Cortex of kidney (tissue), 1 donor: ENCODE measurements at places on chromosomes 5 and 9.

GRCh38 chr5:19795218-19795617, 192.8 kb downstream of the CDH18 start:
- DNase-seq, result no peak

DNA sequence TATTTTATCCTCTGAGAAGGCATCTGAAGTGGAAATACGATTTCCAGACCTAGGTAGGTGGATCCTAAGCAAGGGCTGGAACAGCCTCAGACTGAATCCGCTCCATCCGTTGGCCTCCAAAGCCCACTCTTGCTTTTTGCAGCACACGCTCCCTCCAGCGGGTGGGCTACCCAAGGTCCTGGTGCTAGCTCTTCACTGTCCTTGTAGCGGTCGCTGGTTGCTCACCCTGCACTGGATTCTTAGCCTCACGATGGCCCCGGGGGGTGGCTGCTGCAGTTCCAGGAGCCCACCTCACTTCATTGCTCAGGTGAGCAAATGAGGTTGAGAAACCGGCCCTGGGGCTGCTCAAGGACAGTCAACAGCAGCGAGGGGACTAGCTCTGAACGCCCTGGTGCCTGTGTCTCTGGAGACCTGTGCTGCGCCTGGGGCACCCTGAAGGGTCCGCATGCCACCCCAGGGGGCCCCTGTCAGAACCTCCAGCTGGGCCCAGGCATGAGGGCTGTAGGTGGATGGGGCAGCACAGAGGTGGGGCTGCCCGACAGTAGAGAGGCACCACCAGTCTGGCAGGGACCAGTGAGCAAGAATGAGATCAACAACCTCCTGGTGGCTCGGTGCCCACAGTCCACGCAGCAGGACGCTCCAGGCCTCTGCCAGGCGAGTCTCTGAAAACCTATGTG, 4.3 kb downstream of the MGAT4B start:
- DNase-seq, result no peak

GRCh38 chr5:33969572-33970452, 14.7 kb downstream of the SLC45A2 start:
- no peak for DNase-seq

GRCh38 chr5:70440-70839, 21.5 kb upstream of the PLEKHG4B start:
- DNase-seq, result no peak

GRCh38 chr9:95927271-95928004, 51.9 kb downstream of the ERCC6L2 start:
- DNase-seq, result no peak

DNA sequence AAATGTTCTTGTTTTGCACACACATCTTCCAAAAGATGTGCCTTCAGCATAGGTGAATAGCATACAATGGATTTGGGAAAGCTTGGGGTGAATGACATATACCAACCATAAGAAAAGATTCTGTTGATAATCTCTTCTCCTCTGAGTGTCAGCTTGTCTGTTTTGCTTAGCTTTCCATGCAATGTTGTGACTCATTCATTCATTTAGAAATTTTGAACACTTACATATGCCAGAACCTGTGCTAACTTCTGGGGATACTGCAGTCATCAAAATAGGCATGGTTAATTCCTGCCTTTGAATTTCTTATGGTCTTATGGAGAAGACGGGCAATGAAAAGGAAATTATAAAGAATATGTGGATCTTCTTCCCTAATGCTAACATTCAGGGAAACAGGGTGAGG, 14.1 kb downstream of the ADRB2 start:
- no peak for DNase-seq

DNA sequence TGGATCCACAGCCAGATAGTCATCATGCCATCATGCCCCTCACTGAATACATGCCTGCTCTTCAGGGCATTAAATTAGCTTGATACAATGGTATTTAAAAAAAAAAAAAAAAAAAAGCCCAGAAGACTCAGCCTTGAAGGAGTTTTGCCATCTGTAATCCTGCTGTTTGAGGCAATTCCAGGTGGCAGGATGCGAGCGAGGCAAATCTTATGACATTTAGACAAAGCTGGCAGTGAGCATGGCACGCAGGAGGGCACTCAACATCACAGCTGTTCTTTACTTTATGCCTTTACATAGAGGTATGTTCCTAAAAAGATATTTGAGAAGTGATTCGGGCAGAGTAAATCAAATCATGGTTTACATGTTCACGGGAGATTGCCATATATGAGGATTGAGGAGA, 692.0 kb upstream of the DMAC1 start:
- no peak for DNase-seq

DNA sequence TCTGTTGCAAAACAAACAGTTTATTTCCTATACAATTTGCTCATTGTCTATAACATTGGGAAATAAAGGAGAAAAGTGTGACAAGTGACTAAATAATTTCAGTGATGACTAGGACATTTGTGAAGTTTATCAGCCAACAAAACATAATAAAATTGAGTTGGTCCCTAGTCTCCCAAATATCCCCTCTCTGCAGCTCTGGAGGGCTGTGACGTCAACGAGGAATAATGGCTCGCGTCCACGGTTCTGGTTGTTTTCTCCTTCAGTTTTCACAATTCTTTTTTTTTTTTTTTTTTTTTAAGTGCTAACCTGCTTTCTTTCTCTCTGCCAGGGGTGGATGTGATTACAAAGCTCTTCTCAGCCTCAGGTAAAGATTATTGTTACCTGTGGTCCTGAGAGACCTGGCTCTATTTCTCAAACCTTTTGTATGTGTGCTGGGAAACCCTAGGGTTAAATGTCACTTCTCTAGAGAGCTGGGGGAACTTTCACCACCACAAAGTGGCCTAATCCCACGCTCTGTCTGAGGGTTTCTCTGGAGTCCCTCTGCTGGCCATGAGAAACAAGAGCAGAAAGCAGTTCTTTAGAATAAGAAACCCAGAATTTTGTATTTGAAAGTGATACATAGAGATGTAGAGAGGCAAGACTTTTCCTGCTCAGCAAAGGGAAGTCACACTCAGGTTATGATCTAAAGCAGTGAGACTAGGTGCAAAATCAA, 36.2 kb upstream of the ANKRD55 start:
- no peak for DNase-seq

GRCh38 chr9:116978155-116978554, 291.1 kb downstream of the TRIM32 start:
- DNase-seq, result no peak

GRCh38 chr5:107936515-107936914, 265.8 kb upstream of the EFNA5 start:
- no peak for DNase-seq

- no peak for DNase-seq
These were observed 55.3 kb upstream of the SPATA31E1 start for GRCh38 chr9:87827341-87827740.

DNA sequence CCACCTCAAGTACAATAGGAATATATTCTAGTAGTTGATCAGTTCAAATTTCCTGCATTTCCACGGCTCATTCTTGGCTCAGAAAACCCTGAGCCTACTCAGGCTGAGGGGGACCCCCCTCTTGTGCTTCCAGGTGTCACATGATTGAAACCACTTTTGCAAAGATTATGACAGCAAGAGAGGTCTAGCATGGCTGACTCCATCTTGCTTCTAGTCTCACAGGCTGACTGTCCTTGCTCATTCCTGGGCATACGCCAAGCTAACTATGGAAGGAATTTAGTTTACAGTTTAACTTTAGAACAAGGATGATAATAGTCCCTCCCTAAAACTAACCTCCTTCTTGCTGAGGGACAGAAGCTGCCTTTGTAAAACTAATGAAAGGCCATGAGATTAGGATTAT, 154.1 kb downstream of the SNX18 start:
- DNase-seq, result no peak

DNA sequence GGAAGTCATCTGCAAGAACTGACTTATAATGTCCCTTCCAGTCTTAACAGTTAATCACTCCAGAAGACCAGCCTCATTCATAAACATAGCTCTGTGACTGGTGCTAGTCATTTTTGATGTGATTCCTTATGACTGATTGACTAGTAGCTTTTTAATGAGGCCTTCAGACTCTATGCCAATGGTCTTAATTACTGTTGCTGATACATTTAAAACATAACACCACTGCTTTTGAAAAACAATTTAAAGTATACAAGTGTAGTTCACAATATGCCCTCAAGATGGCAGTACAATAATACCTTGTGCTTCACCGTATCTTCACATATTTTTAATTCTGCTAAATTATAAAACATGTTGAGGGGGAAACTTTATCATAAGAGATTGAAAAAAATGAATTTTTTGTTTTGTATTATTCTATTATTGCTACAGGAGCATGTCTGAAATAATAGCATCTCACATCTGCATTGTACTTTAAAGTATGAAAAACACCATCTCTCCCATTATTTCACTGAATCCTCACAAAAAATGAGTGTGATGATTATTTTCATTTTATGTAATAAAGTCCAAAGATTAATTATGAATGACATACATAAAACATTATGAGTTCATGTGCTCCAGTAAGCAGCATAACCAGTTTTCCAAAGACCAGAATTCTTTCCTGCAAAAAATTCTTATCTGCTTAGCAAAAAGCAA, 55.2 kb upstream of the SHISAL2B start:
- no peak for DNase-seq

- no peak for DNase-seq
These were observed 35.7 kb downstream of the SIL1 start for GRCh38 chr5:139162448-139162847.

DNA sequence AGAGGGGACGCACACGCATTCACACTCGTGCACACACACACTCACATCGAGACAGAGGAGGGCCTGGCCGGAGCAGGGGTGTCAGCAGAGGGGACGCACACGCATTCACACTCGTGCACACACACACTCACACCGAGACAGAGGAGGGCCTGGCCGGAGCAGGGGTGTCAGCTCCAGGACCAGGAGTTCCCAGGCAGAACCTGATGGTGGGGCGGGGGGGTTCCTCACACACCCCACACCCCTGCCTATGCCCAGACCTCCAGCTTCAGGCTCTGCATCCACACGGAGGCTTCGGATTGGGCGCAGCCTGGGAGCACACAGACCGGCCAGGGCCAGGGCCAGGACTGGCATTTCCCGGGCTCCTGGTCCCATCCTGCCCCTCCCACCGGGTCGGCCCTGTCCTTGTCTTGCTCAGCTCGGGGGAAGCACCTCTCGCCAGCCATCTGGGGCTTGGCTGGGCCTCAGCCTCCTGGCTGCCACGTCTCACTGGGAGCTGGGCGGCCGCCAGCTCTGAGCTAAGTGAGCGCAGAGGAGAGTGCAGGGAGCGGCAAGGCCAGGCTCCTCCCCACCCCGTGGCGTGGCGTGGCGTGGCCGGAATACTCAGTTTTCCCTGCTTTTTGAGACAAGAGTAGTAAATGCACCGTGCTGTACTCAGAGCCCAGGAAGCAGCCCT, 31.3 kb downstream of the ADAMTS2 start:
- DNase-seq, result no peak

DNA sequence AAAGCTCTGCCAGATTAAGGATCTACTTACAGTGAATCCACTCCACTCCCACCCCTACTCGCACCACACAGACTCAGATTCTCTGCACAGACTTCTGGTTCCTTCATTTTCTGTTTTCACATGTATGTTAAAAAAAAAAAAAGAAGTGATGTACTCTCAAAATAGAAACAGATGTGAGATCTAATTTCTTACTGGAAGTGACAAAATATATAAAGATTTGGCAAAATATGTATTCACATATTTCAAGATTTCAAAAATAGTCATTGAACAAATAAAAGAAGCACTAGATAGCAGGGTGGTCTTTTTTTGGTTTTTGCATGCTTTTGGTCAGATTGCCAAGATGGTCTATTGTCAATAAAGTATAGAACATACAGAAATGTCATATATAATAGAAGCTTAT, 379.2 kb downstream of the TMEM167A start:
- no peak for DNase-seq

DNA sequence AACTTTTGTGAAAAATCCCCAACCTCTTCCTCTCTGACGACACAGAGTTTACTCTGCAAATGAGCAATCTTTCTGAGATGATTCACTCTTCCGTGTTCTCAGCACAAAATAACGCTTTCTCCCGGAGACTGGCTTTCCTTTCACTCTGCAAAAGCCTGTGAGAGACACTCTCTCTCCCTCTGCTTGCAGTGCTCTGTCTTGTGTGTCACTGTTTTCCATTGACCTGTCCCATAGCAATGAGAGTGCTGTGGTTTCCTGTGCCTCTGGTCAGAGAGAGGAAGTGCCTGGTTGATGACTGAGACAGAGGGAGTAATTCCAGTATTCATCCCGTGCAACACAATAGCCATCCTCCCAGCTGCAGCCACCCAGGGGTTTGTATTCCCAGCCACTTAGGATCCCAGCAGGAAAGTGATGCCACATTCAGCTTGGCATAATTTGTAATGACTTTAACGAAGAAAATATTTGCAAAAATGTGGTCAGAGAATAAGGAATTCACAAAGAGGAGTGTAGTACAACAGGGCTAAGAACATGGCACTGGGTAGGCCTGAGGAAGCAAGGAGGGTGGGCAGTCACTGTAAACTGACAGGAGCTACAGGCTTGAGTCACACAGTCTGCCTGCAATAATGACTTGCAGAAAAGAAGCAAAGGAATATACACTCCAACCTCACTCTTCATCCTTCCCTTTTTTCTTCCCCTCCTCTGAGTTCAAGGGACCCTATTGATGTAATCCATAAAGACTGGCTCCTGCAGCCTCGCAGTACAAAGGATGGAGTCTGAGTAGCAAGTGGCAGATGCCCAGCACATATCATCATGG, 463.5 kb upstream of the RGMB start:
- DNase-seq, result no peak

DNA sequence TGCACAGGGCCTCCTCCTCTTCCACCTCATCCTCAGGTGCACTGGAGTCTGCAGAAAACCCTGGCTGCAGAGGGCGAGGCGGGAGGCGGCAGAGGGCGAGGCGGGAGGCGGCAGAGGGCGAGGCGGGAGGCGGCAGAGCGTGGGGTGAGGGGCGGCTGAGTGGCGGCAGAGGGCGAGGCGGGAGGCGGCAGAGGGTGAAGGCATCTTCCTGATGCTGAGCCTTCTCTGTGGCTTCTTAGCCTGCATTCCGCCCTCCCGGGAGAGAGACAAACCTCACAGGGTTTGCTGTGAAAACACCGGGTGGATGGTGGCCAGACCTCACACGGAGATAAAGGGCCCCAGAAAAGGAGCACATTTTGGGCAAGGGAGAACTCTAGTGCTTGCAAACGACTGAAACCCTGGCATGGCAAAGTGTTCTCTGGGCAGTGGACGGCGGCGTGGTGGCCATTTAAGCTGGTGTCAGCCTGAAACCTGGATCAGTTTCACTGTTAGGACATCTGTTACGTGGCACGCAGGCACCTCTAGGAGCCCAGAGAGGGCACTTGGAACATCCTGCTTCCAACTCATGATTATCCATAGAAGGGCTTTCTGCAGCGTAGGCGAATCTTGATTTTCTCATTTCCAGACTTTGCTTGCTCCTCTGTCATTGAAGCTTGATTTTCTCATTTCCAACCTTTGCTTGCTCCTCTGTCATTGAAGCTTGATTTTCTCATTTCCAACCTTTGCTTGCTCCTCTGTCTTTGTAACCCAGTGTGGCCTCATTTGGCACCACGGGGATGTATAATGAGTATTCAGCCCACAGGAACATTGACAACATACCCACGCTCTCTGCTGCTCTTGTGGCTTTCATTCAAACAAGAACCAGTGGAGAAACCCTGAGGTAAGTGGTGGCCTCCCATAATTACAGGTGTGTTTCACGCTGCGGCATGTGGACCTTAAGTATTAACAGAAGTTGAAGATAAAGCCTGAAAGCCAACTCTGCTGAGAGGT, 16.3 kb upstream of the PLEKHG4B start:
- no peak for DNase-seq

GRCh38 chr5:158458086-158458485, 599.1 kb upstream of the CLINT1 start:
- DNase-seq, result no peak
